Activated T-helper 1 cell treated with anti-CD3 and anti-CD28 coated beads, Interleukin-2, amount 50 U/mL, for 16 hours (primary cell): ENCODE measurements at places on chromosomes 5 and 9.

DNA sequence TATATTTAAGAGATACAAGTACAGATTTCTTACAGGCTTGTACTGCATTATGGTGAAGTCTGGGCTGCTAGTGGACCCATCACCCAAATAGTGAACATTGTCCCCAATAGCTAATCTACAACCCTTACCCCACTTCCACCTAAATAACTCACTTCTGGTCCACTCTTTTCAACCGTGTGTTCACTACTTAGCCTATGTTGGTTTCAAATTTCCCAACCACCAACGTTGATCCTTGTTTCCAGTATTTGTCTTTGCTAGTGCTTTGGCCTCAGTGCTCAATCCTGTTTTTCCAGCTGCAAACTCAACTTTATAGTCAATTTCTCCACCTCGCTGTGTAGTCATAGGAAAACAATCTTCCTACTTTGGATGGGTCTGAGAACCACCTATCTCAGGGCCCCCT lies 45.3 kb upstream of the TTC39B start:
- DNase-seq, result no peak

DNA sequence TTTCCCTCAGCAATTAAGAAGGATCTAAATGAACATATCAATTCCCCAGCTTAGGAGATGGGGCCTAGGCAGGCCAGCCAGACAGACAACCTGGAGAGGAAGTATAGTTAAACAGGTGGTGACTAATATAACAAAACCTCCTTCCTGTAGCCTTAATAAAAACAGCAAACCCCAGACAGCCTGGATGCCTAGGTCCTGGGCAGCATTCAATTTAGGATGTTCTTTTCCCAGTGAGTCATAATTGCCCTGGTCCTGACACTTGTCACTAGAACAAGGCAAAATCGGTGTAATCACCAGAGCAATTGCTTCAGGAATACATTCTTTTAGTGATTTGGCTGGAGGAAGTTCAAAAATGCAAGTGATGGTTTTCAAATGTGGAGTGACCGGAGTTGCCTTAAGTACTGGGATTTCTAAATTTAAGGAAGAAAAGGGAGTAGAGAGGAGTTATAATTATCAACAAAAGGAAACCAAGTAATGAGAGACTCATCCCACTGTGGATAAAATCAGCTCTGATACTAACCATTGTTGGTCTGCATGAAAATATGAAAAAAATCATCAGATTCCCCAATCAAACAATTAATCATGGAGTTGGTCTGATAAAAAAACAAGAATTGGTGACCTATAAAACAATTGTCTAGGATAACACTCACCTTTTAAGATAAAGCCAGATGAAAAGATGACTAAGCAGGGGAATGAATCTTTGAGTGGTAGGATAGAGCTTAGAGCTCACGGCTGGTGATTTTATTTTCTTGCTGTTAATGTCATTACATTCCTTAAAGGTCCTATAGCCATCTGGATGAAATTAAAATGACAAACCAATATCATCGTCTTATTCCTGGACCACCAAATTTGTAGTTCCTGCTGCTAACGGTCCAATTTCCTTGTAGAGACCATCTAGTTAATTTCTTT lies 39.0 kb upstream of the TARS1 start:
- no peak for DNase-seq

DNA sequence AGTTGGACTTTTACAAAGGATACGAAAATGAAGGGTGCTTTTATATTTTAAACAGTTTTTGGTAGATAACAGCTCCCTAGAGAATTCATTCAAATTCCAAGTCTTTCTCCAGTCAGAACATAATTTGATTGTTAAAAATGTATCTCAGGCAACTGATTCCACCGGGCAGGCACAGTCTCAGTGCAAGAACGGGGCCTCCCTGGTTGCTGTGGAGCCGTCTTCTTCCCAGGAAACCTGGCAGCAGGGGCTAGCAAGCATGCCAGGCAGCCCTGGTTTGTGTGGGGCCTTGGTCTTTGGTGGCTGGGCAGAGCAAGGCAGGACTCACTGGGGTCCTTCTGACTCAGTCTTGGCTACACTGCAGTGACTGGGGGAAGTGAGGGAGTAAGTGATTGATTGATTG lies 143.5 kb downstream of the NXNL2 start:
- no peak for DNase-seq

- no peak for DNase-seq
These were observed 46.4 kb downstream of the PKD2L2 start for GRCh38 chr5:137935694-137936093.

DNA sequence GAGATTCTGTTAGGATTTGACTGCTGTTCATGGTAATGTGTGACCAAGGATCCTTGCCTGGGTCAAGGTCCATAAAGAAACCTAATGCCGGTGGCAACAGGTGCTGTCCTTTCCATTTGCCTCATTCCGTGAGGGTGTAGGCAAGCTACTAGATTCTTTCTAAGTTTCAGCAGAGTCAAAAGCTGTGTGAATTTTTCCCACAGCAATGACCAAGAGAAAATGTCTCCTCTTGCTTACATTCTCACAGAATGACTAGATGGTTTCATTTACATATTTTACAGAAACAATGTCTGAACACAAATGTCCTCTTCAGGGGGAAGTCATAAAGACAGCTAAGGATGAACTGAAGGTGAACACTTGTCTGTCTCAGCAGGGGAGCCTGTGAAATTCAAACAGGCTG lies 75.3 kb upstream of the SV2C start:
- DNase-seq, result no peak

GRCh38 chr5:170095646-170096045 lies 10.1 kb upstream of the FOXI1 start:
- DNase-seq, result no peak
